Muscle of leg (tissue), 16 donors: ENCODE measurements at places on chromosomes 1 and 21.

DNA sequence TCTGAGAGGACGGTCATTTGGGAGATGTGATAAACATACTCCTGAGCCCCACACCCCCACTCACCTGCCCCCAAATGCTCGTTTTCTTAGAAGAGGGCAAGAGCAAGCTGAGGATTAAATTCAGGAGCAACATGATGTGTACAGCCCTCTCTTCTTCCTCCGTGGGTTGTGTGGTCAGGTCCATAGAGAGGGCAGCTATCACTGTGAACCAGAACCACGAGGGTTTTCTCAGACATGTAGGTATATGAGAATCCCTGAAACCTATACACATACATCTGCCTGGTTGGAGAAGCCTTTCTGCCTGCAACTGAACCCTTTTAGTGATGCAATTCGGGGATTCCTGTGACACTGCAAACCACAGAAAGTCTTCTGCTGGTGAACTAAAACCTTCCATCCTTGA, 38.9 kb downstream of the PGM1 start:
- DNase-seq = no peak
- peaks cover 43% of the 10 kb centered on the region for H3K36me3 ChIP-seq
- H3K4me3 ChIP-seq = no peak overlapping the region
- H3K27ac ChIP-seq = no peak overlapping the region
- H3K4me1 ChIP-seq = no peaks in the 10 kb centered on the region
- H3K27me3 ChIP-seq = no peaks in the 10 kb centered on the region

GRCh38 chr1:58848818-58849411, 65.1 kb upstream of the JUN start:
- H3K4me1 ChIP-seq = peaks cover 3% of the 10 kb centered on the region
- H3K36me3 ChIP-seq = no peaks in the 10 kb centered on the region
- H3K27ac ChIP-seq = no peak overlapping the region

GRCh38 chr1:210407207-210407886, 78.6 kb downstream of the HHAT start:
- no peak overlapping the region for H3K4me3 ChIP-seq
- H3K36me3 ChIP-seq = no peaks in the 10 kb centered on the region
- H3K27me3 ChIP-seq = no peaks in the 10 kb centered on the region
- no peak overlapping the region for H3K27ac ChIP-seq
- DNase-seq = peak; percentile 64

- no peak overlapping the region for H3K27ac ChIP-seq
- H3K4me3 ChIP-seq = no peak overlapping the region
- no peaks in the 10 kb centered on the region for H3K36me3 ChIP-seq
- H3K27me3 ChIP-seq = peaks cover 27% of the 10 kb centered on the region
Measured at GRCh38 chr21:42618707-42619102, 34.7 kb upstream of the PDE9A start.

DNA sequence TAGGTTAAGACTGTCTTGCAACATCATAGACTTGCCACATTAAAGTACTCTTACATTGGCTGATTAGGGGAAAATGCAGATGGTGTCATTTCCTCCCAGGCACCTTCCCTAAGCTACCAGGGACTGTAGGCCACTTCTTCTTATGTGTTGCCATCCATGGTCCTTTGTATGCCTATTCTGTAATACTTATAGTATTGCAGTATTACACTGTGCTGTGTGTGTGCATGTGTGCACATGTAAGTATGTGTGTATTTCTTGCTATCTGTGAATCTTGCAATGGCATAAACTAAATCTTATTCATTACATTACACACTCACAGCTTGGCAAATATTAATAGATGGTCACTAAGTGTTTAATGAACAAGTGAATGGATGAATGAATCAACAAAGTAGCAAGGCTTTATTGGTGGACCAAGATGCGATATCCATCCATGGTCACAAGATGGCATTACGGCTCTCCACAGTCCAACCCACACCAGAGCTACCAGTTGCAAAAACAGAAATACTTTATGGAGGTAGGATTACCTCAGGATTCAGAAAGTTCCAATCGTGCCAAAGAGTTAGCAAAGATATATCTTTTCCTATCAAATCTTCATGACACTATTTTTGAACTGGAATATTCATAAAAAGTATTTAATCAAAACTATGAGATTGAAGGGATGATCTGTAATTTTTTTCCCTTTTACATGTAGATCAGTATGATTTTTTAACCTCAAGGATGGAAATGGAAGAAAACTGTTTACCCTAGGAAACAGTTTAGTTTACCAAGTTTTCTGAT, 160.2 kb downstream of the DENND1B start:
- no peaks in the 10 kb centered on the region for H3K36me3 ChIP-seq
- no peak overlapping the region for H3K4me3 ChIP-seq
- peak; percentile 25 for DNase-seq

DNA sequence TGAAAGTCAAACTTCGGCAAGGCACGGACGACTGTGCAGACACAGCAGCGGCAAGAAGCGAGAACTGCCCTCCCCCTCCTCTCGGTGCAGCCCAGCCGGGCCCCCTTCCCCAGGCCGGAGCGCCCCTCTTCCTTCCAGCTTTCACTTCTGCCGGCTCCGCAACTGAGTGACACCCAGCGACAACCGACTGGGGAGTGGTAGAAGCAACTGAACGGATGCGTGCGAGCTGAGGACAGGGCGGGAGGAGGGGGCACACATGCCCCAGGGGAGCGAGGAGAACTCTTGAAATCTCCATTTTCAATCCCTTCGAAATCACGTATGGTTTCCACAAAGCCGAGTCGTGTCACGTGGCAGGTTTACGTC, 146.6 kb downstream of the PGBD5 start:
- no peak overlapping the region for H3K4me3 ChIP-seq
- H3K4me1 ChIP-seq = no peaks in the 10 kb centered on the region
- H3K27ac ChIP-seq = no peak overlapping the region
- peaks cover 47% of the 10 kb centered on the region for H3K36me3 ChIP-seq
- DNase-seq = no peak

GRCh38 chr1:204924013-204924759, 53.5 kb downstream of the NFASC start:
- H3K4me3 ChIP-seq = no peak overlapping the region
- H3K27ac ChIP-seq = no peak overlapping the region
- DNase-seq = peak; percentile 52
- H3K27me3 ChIP-seq = peaks cover 4% of the 10 kb centered on the region
